Anterior cingulate cortex (tissue), 58 donors: ENCODE measurements at places on chromosomes 6 and 20.

GRCh38 chr6:39200498-39201020, 28.7 kb downstream of the KCNK5 start:
- no peak for DNase-seq

- DNase-seq, result no peak
These were observed 175.9 kb upstream of the AFDN start for GRCh38 chr6:167650730-167651317.

DNA sequence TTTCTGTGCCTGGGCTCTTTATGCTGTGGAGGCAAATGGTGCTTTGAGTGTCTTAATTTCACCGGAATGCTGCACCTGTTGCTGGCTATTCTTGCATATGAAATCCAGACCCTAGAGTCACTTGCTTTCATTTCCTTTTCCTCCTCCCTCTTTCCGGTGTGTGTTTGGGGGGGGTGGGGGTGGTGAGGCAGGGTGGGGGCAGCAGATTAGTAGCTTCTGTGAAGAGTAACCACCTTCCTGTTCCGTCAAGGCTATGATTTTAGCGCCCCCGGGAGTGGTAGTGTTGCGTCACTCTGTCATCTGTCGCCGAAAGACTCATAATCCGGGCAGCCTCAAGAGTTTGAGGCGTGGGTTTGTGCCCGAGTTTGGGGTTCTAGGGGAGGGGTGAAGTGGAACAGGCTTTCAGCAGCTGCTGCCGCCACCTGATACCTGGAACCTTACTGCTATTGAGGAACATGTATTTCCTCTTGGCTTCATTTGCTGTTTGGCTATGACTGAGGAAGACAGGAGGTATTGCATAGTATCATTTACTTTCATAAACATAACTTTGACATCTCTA, 49.1 kb downstream of the UTRN start:
- DNase-seq, result no peak

DNA sequence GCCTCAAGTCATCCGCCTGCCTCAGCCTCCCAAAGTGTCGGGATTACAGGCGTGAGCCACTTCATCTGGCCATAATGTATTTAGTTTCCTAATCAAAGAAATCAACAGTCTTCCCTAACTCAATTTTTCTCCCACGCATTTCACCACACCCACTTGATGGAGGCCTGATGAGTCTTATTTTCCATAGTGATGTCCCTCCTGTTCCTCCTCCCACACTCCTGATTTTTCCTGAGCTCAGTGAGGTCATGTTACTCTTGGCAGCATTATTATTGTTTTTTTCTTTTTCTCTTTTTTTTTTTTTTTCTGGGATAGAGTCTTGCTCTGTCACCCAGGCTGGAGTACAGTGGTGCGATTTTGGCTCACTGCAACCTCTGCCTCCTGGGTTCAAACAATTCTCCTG, 8.9 kb downstream of the ABRACL start:
- no peak for DNase-seq

DNA sequence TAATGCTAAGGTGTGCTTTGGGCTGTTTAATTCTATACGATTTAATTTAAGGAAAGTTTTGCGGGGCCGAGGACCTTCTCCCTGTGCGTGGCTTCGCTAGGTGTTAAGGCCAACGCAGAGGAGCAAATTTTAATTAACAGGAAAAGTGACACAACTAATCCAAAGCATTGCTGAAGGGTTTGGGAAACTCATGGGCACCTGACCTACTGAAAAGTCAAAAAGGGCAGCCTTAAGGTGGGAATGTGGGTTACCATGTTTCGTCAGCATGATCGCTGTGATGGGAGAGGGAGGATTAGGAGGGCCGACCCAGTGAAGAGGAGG, 415 bp upstream of the CUL9 start:
- no peak for DNase-seq

GRCh38 chr6:90139272-90139817, 157.3 kb downstream of the BACH2 start:
- no peak for DNase-seq

- no peak for DNase-seq
These were observed 33.4 kb upstream of the TCP11 start for GRCh38 chr6:35174501-35174900.

DNA sequence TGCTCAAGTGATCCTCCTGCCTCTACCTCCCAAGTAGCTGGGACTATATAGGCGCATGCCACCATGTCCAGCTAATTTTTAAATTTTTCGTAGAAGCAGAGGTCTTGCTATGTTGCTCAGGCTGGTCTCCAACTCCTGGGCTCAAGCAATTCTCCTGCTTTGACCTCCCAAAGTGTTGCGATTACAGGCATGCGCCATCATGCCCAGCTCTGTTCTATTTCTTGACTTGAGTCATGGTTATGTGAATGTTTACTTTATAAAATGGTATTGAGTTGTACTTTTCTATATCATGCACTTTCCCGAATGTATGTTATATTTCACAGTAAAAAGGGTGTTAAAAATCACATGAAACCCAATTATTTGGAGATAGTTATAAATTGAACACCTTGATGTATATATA, 17.3 kb upstream of the ATXN1 start:
- DNase-seq, result no peak

DNA sequence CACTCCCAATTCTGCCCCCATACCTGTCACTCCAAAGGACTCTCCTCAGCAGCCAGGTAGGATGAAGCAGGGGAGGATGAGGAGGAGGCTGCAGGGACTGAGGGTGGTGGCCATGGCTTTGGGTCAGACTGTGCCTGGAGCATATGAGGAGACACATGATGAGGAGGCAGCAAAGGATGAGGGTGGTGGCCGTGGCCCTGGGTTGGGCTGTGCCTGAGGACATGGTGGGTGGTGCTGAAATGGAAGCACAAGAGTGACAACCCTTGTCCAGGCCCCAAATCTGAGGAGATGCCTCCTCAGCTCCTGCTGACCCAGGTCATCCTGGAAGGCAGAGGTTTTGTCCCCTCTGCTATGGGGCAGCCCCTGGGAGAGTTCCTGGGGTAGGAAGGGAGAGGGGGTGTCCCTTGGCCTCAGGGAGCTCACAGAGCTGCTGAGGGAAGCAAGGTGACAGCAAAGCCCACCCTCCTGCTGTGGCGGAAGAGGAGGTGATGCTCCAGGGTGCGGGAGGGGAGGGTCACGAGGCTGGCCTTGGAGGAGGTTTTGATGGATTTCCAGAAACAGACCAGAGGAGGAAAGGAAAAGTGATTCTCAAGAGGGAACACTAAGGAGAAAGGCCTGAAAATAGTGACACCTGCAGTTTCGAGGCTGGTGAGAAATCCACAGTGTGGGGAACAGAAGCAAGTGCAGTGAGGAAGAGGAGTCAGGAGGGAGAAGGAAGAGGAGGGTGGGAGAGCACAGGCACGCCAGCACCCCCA, 4.6 kb downstream of the RAET1G start:
- no peak for DNase-seq

- DNase-seq, result no peak
These were observed 335.6 kb downstream of the PRL start for GRCh38 chr6:21961226-21961625.

DNA sequence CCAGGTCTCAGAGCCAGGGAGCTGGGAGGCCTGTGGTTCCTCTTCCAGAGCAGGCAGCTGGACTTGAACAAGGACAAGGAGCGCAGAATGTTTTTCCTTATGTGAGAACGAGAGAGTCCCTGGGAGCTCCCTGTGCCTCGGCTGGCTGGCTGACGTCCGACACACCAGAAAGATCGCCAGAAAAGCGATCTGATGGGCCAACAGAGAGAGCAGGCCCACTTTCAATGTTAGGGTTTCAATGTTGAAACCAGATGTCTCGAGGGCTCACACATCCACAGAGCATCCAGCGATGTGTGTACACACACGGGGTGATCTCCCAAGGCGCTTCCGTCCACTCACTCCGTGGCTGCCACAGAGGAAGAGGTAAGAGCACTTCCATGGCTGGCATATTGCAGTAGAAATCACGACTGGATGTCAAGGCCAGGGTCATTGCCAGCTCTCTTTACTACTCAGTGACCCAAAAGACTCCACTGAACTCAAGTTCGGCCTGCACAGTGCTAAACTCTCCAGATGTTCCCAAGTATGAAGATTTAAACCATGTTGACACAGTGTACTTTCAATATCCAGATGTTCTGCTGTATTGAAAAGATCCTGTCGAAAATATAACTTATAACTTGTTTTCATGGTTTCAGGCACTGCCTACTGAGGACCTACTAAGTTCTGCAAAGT, 70.8 kb upstream of the FOXC1 start:
- DNase-seq, result no peak

DNA sequence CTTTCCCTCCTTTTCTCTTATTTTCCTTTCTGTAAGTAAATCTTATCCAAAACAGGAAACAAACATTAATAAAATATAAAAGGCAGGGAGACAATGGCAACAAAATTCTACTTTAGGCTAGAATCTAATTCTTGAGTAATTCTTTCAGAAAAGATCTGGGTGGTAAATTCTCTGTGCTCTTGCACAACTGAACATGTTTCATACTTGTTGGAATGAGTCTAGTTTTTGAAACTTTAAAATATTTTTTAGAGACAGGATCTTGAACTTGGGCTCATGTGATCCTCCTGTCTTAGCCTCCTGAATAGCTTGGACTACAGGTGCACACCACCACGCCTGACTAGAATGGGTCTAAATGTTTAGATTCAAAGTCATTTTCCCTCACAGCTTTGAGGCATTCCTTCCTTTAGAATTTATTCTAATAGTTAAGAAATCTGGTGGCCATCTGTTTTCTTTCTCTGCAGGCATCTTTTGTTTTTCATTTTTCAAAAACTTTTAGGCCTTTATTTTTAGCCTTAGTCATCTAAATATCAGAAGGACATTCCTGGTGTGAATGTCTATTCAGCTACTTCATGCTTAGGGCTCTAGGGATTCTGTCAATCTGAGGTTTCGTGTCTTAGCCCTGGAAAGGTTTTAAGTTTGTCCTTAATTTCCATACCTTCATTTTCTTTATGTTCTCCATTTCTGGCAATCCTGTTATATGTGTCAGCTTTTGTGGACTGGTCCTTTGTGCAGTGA, 76.5 kb downstream of the CDKAL1 start:
- no peak for DNase-seq

GRCh38 chr6:2187826-2188225, 57.6 kb downstream of the GMDS start:
- DNase-seq, result no peak

GRCh38 chr6:15284743-15285142, 38.9 kb downstream of the JARID2 start:
- no peak for DNase-seq

GRCh38 chr6:22271081-22271480, 25.8 kb downstream of the PRL start:
- DNase-seq, result no peak
